Aorta (tissue), 5 donors: ENCODE measurements at places on chromosomes 6 and 20. TPM values are rescaled to one million over a fixed set of nuclear protein-coding genes. Genes with fewer than 3 reads are reported as not detected.

GRCh38 chr6:36886950-36887618 is 1.3 kb downstream of the C6orf89 start:
- no peak for DNase-seq

DNA sequence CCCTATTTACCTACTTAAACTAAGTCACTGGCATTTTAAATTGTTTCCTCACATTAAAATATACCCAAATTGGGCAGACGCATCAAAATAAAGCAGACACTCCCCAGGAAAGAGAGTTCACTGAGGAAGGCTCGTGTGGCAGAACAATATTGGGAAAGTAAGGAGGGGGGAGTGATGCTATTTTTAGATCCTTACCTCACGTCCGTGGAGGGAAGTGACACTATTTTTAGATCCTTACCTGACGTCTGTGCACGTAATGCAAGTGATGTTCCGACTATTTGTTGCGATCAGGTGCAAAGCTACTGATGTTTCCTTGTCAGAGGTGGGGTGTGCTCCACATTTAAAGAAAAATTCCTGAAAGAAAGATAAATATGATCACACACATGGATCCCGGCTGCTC is 699.2 kb upstream of the AGPAT4 start:
- DNase-seq = no peak

Gene PEX3
- total RNA-seq = 26.1 TPM

DNA sequence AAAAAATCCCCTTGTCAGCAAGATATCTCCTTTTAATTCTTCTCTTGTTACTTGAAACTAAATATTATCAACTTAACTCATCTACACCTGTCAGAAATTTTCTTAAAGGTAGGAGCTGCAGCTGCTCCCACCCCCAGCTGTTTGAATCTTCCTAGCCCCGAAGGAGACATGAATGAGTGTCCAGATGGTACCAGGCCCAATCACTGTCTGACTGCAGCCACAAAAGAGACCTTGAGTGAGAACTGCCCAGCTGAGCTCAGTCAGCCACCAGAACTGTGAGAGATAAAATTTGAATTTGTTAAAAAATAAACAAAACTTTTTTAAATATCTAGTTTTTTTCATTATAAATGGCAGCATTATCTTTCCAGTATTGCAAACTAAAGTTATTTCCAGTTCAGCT is 84.7 kb downstream of the PRSS35 start:
- no peak for DNase-seq

DNA sequence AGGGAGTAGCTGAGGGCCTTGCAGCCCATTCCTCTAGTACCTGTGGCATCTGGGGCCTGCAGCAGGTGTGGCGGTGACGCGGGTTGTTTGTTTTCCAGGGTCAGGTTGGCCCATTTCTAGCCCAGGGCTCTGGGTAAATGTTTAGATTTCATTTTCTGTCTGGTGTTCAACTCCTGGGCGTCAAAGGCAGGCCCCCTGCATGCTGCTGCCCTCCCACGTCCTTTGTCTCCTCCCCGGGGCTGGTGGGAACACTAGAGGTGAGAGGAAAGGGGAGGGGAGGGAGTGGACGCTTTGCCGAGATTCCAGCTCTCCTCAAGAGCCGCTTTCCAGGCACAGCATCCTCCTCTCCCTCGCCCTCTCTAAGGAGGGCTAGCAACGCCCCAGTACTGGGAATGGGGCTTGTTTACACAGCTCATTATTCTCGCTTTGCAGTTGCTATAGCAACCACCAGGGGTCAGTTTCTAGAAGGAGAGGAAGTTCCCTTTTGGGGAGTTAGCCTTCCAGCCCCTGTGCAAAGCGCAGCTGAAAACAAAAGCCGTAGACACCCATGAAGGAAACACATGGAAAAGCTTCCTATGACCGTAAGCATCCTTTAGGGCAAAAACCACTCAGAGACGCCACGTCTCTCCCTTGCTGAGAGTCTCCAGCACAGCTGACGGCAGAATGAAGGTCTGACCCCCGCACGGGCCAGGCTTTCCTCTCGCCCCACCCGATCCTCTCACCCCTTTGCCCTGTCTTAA is 170.6 kb downstream of the LY86 start:
- no peak for DNase-seq

GRCh38 chr20:44946271-44946852 is 13.8 kb downstream of the TOMM34 start:
- DNase-seq = no peak

- DNase-seq = no peak
Observed at GRCh38 chr20:25178563-25179438, 16.7 kb upstream of the ENTPD6 start.

Gene KCNS1
- not detected for total RNA-seq
